ENCODE measurements at places on chromosomes 4 and X.
A peak's percentile ranks its signal among the peaks of the same experiment; 100 is the strongest.

GRCh38 chr4:145954924-145955339 lies 16.3 kb upstream of the ZNF827 start:
- DNase-seq = no peak

DNA sequence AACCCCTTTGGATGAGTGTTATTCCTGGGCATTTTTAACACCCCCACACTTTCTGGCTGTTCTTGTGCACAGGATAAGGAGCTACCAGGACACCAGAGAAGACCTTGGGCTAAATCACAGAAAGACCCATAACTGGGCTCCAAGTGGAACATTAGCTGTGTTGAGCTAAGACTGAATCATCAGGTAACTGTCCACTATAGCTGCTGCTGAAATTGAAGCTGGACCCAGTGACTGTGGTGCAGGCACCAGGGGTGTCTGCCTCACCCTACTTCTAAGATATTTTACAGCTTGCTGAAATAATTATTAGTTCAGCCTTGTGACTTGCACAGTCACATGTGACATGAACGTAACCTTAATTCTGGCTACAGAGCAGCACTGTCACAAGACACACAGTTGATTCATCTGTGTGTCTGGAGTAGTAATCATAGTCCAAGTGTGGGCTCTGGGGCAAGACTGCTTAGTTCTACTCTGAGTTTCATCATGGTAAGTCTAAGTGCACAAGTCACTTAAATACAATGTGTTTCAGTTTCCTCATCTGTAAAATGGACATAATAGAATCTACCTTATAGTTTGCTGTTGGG lies 127.4 kb downstream of the SLC39A8 start:
- DNase-seq = peak; percentile 9

GRCh38 chr4:26124753-26125321 lies 196.0 kb upstream of the RBPJ start:
- DNase-seq = no peak

DNA sequence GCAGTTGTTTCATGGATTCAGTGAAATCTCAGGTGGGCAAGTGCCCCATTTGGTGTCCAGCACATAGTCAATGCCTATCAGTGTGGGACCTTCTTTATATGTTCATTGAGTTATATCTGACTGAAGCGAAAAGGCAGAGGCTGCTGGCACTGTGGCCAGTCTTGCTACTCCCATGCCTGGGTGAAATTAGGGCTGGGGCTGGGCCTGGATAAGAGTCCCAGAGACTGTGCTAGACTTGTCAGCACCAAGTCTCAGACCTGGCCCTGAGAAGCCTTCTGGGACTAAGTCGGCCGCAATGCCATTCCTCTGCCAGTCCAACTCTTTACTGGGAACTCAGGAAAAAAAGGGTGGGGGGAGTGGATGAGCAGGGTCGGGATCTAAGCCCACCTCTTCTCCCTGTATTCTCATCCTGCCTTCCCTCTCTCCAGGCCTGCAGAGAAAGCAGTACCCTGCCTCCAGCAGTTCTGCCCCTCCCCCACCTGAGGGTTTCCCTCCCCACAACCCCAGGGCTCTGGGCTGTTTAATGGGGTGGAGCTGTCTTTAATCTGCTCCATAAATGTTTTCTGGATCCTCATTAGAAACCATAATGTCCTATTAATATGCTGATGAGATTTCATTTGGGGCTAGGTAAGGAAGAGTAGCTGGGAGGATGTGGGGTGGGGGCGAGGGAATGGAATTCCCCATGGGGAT lies 153.5 kb upstream of the PJA1 start:
- DNase-seq = no peak

- no peak for DNase-seq
These were observed 511 bp downstream of the GABRB1 start for GRCh38 chr4:47031751-47032404.

DNA sequence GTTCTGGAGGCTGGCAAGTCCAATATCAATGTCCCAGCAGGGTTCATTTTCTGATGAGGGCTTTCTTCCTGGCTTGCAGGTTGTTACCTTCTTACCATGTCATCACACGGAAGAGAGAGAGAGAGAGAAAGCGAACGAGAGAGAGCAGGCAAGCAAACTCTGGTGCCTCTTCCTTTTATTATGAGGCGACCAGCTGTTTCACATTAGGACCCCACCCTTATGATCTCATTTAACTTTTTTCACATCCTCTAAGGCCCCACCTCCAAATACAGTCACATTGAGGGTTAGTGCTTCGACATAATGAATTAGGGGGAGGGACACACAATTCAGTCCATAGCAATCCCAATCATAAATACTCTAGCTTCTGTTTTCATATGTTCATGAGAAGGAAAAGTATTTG lies 10.6 kb upstream of the GPR174 start:
- DNase-seq = no peak

Measured in suppressor macrophage treated with lipopolysaccharide for 1 hour (primary cell).